ENCODE measurements at places on chromosomes 1 and 21.

DNA sequence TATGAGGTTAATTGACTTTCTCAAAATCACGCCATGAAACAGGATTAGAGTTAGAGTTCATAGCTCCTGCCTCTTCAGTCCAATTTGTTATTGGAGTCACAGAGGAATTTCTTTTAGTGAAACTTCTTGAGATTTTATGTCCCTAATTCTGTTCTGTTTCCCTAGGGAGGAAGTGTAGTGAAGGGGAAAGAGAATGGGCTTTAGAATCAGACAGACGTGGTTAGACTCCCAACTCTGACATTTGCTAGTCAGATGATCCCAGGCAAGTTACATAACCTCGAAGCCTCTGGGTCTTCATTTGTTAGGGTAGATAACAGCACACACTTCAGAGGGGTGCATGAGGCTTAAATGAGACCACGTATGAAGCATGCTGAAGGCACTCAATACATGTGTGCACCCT is 83.9 kb downstream of the ASTN1 start:
- DNase-seq = no peak

DNA sequence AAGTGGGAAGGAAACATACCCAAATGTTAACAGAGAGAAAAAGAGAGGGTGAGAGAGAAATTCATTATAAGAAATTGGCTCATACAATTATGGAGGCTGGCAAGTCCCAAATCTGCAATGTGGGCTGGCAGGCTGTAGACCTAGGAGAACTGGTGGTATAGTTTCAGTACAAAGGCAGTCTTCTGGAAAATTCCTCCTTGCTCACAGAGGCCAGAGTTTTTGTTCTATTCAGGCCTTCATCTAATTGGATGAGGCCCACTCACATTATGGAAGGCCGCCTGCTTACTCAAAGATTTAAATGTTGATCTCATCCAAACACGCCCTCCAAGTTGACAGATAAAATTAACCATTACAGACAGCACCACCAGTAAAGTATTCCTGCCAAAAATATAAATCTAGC is 36.1 kb upstream of the CAPZB start:
- DNase-seq = no peak

- no peak for DNase-seq
Observed at GRCh38 chr1:179016706-179017382, 8.8 kb upstream of the FAM20B start.

GRCh38 chr1:27491748-27492700 is 2.1 kb upstream of the WASF2 start:
- DNase-seq = no peak

- DNase-seq = no peak
Observed at GRCh38 chr1:119136401-119136800, 4.1 kb downstream of the WARS2 start.

GRCh38 chr1:68551459-68551858 is 54.6 kb upstream of the DEPDC1 start:
- no peak for DNase-seq

- no peak for DNase-seq
Observed at GRCh38 chr1:228118040-228118439, 8.9 kb upstream of the MRPL55 start.

DNA sequence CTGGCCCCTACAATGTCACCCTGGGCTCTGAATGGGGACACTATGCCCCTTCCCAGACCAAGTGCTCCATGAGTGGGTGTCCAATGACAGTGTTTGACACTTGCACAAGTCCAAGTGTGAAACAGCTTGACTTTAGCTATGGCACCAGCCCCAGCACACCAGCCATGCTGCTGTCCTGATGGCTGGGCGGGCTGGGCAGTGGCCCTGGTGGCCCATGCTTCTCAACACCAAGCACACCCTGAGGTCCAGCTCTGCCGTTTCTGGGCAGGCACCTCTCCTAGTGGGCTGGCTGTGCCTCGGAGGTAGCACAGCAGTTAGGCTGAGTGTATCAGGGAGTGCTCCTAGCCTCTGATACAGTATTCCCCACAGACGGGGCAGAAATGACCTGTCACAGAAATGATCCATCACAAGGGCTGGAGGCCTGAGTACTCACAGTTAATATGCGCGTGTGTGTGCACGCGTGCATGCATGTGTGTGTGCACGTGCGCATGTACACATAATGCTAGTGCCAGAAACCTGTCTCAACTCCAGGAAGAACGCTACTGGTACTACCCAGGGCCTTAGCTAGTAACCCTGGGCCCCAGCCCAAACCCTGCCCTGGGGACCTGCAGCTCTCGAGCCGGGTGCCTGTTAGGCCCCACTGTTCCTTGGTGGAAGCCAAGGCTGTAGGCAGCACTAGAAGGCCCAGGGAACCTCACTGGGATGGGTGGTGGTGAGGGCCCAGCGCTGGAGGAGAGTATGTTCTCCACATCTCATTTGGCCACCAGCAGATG is 134.0 kb downstream of the DMRTB1 start:
- DNase-seq = no peak

DNA sequence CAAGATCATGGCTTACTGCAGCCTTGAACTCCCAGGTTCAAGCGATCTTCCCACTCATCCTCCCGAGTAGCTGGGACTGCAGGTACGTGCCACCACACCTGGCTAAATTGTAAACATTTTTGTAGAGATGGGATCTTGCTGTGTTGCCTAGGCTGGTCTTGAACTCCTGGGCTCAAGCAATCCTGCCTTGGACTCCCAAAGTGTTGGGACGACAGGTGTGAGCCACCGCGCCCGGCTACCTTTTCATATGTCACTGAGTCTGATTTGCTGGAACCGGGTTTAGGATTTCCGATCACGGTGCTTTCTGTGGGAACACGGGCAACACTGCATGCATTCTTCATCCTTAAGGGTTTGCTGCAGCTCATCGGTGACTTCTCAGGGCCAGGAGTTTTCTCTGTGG is 32.2 kb upstream of the PCBP3 start:
- no peak for DNase-seq

- no peak for DNase-seq
Observed at GRCh38 chr1:56799605-56800400, 19.4 kb downstream of the FYB2 start.

GRCh38 chr1:116008656-116009390 is 32.5 kb downstream of the SLC22A15 start:
- no peak for DNase-seq

GRCh38 chr1:30847358-30847972 is 61.1 kb downstream of the SDC3 start:
- DNase-seq = no peak

- DNase-seq = no peak
Observed at GRCh38 chr1:58460469-58460868, 86.1 kb downstream of the OMA1 start.

- DNase-seq = no peak
Observed at GRCh38 chr1:38558500-38559445, 300.8 kb downstream of the RRAGC start.

DNA sequence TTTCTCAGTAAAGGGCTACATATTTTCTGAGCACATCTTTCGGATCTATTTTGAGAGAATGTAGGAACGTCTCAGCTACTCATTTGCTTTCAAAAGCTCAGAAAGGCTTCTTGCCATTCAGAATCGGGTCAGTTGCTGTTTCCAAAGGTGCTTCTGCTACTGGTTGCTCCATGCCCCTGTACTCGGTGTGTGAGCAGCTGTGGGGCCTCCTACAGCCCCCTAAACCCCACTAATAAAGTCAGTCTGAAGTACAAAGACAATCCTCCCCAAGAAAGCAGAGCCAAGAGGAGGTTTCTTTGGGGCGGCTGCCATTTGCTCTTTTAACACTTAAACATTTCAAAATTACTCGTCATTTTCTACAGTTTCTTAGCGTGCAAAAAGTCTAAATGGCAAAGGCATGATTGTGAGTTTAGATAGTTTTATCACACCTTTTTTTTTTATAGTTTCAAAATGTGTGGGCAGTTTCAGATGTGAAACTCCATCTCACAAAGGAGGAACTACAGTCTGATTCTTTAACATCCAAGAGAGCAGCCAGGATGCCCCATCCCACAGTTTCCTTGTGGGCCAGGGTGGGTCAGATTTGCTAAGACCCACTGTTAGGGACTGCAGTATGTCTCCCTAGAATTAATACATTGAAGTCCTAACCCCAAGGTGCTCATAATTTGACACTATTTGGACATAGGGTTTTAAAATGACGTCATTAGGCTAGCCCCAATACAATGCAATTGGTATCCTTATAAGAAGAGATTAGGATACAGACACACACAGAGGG is 4.1 kb downstream of the RUNX1 start:
- DNase-seq = no peak

DNA sequence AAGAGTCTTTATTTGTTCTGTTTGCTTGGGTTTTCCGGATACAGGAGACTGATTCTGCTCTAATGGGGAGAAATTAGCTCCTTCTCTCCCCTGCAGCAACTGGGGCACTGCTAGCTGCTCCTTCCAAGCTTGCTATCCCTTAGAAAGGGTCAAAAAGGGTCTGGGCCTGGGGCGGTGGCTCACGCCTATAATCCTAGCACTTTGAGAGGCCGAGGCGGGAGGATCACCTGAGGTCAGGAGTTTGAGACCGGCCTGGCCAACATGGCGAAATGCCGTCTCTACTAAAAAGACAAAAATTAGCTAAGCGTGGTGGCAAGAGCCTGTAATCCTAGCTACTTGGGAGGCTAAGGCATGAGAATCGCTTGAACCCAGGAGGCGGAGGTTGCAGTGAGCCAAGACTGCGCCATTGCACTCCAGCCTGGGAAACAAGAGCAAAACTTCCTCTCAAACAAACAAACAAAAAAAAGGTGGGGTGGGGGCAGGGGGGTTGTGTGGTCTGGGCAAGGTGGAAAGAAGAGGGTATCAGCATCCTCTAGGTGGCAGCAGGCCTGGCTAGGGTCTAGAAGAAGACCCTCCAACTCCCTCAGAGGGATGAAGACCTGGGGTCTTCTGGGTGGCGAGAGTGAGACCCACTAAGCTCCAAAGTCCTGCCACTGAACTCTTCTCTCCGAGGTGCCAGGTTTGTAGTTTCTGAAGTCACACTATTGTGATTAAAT is 15.4 kb upstream of the TBX15 start:
- no peak for DNase-seq

- DNase-seq = no peak
Observed at GRCh38 chr1:98502937-98503336, 158.6 kb upstream of the SNX7 start.

DNA sequence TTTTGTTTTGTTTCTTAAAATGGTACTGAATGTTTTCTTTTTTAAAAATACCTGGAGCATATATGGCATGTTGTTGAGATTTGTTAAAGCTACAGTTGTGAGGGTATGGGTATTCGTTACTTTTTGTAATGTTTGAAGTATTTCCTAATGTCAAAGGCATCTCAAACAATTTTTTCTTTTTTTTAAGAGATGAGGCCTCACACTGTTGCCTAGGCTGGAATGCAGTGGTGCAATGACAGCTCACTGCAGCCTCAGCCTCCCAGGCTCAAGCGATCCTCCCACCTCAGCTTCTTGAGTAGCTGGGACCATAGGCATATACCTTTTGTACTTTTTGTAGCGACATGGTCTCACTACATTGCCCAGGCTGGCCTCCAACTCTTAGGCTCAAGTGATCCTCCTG is 16.1 kb downstream of the CLCN6 start:
- no peak for DNase-seq

- no peak for DNase-seq
Observed at GRCh38 chr1:90782046-90782445, 64.9 kb upstream of the BARHL2 start.

DNA sequence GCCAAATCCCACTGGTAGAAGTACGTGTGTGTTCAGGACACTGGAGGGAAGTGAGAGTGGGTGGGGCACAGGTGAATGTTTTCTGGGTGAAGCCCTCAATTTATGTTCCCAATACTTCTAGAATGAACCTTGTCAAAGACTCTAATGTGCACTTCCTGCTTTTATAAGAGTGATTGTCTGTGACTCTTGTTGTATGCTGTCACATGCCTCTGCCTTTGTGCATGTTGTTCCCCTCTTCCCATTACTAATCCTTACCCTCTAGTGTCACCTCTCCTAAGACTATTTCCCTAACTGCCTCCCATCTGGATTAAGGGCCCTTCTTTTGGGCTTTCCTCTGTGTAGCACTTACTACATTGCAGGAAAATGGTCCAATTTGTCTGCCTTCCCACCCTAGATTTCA is 2.5 kb upstream of the LINGO4 start:
- no peak for DNase-seq

DNA sequence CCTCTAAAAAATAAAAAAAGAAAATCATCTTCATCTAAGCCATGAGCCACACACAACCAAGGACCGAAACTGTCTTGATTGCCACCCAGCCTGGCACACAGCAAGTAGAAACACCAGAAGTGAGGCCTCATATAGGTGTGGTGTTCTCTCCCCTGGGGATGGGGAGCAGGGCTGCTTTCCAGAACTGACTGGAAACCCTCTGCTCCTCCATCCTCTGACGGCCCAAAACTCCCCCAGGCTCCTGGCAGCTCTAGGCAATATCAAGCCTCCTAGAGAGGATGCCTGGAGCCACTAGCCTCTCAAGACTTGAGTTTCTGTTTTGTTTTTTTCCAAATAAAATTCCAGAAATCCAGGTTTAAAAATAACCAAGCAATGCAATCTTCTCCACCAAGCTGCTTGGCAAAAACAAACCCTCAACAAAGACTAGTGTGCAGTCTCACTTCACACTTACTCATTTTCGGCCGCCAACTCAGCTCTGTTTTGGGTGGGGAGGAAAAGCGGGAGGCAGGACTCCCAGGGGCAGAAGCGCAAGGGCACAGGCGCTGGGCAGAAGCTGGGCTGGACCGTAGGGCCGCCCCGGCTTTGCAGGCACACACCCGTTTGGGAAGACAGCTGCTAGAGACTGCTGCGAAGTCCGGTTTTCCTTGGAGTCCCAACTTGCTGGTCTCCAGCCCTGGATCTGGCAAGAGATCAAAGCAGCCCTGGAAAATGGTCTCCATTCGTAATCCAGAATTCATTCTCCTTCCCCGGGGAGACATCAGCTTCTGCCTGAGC is 78.2 kb upstream of the CAPZB start:
- DNase-seq = no peak

GRCh38 chr1:179818260-179818659 is 59.3 kb downstream of the TOR1AIP2 start:
- DNase-seq = no peak

- no peak for DNase-seq
Observed at GRCh38 chr1:209585672-209586071, 2.2 kb downstream of the CAMK1G start.

GRCh38 chr1:172460177-172460576 is 16.3 kb upstream of the PIGC start:
- no peak for DNase-seq

GRCh38 chr1:10216090-10216749 is 5.8 kb downstream of the KIF1B start:
- no peak for DNase-seq

DNA sequence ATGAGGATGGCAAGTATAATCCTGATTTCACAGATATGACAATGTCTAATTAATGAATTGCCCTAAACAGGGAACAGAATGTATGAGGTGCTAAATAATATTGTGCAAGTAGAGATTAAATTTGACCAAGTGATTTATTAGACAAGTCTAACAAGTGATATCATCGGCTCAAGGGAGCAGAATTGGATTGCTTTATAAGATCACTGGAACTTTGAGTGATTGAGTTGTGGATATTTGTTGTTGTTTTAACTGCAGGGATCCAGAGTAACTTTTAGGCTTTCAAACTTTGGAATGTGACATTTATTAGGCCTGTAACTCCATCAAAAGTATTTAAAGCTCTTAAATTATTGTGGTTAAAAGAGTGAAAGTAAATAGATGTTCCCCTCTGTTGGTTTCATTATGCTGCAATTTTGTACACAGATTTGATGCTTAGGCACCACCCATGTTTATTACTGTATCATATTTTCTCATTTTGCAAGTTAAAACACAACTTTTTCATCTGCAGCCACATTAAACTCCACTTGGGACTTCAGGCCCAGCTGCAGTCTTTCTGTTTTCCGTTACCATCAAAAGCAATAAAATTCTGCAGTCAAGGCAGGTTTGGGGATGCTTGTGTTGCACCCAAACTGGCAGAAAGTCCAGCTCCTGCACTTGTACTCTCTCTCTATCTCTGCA is 206.6 kb downstream of the HLX start:
- no peak for DNase-seq
